ENCODE measurements at places on chromosomes 3 and 15.

DNA sequence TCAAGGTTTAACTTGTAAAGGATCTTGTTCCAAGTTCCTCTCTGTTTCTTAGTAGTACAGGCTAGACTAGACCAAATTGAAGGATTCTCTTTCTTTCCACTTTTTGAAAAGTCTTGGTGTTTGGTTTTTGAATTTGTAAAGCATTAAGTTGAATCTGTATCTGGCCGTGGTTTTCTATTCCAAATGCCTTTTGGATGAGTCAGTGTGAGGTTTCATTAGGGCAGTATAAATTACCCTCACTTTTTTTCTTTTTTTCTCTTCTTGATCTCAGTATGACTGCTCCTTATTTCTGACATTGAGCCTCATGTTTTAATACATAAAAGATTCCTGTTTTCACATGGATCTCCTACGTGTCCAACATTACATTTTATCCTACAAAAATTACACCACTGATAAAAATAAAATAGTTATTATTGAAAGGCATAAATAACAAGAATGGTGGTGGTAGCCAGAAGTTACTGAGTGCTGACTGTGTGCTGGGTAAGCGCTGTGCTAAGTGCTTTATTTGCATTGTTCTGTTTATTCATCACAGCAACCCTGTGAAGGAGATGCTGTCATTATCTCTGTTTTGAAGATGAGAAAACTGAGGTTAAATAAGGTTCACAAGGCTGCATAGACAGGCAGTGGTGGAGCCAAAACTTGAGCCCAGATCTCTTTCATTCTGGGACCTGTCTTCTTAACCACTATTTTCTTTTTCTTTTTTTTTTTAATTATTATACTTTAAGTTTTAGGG is 48.3 kb downstream of the MITF start:
- DNase-seq, result no peak

GRCh38 chr3:63912768-63913588 is 795 bp upstream of the SCAANT1 start:
- peak; percentile 83 for DNase-seq

GRCh38 chr15:73732930-73733329 is 20.2 kb downstream of the INSYN1 start:
- DNase-seq, result no peak

GRCh38 chr3:134353171-134353825 is 20.9 kb downstream of the AMOTL2 start:
- peak; percentile 37 for DNase-seq

DNA sequence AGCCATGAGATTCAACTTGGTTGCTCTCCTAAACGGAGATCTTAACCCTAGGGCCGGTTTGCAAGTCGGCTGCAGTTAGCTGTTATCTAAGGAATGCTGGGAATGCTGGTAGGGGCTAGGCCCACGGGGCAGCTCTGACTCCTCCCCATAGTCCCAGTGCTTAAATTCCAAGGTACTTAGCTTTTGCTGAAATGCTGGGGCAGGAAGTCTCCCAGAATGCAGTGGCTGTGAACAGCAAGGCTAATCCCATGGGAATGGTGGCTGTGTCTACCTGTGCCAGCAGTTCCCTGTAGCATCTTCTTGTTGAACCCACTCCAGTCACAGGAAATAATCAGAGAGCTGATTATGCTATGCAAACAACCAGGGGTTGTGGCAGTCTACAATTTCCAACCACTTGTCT is 102.5 kb upstream of the TJP1 start:
- no peak for DNase-seq

DNA sequence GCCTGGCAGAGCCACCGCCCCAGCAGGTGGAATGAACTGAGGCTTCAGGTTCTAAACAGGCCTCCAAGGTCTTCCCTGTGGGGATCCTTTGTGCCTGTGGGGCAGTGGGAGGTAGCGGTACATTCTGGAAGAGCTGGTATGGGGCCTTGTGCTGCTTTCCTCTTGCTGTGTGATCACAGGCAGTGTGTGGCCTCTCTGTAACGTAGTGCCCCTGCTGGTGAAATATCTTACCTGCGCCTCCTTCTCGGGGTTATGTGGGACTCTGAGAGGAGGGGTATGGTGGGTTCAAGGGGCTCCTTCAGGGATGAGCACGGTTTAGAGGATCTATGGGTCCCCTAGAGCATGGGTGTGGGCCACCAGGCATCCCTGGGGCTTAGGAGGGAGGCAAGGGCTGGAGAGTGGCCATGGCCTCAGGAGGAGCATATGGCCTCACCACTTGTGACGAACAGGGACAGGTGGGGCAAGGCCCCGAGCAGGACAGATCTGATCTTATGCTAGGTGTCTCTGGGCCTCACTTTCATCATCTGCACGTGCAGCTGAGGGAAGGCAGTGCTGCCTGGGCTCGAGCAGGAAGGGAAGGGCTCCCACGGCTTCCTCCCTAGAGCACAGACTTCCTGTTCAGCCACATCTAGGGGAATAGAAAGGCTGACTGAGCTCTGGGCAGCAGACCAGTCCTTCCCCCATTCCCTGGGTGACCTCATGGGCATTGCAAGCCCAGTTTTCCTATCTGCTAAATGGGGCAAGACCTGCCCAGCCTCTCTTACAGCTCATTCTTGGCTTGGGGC is 1.9 kb upstream of the ALS2CL start:
- DNase-seq, result peak; percentile 85

- no peak for DNase-seq
These were observed 53.3 kb upstream of the RPL32 start for GRCh38 chr3:12894629-12895028.

DNA sequence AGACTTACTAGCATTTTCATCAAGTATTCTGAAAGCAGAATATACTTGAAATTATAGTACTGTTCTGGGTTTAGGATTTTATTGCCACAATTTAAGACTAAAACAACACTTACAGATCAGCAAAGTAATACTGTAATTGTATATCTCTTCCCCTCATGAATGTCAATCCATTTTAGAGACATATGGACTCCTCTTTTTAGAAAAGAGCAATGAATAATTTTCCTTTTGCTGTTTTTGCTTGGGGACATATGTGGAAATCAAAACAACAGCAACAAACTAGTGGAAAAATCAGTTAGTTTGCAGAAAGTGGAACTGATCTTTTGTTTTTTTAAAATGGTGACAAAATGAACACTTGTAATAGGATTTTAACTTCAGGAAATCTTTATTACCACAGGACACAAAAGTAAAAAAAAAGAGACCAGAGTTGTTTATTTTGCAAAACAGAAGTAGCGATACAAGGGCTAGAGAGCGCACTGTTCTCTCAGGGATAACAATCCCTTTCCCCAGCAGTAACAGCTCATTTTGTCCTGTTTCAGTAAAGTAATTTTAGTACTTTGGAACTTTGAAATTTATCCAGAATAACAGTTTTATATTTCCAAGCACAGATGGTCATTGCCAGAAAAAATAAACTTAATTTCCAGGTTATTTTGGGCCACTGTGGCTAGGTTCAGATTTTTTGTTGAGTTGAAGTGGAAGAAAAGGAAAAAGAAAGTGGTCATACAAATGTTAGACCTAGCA is 17.1 kb downstream of the LEKR1 start:
- no peak for DNase-seq

GRCh38 chr3:192841428-192841827 is 76.2 kb downstream of the MB21D2 start:
- no peak for DNase-seq

GRCh38 chr15:68504681-68505170 is 72.8 kb upstream of the ITGA11 start:
- DNase-seq, result no peak

GRCh38 chr3:132038198-132038825 is 3.5 kb upstream of the CPNE4 start:
- no peak for DNase-seq

DNA sequence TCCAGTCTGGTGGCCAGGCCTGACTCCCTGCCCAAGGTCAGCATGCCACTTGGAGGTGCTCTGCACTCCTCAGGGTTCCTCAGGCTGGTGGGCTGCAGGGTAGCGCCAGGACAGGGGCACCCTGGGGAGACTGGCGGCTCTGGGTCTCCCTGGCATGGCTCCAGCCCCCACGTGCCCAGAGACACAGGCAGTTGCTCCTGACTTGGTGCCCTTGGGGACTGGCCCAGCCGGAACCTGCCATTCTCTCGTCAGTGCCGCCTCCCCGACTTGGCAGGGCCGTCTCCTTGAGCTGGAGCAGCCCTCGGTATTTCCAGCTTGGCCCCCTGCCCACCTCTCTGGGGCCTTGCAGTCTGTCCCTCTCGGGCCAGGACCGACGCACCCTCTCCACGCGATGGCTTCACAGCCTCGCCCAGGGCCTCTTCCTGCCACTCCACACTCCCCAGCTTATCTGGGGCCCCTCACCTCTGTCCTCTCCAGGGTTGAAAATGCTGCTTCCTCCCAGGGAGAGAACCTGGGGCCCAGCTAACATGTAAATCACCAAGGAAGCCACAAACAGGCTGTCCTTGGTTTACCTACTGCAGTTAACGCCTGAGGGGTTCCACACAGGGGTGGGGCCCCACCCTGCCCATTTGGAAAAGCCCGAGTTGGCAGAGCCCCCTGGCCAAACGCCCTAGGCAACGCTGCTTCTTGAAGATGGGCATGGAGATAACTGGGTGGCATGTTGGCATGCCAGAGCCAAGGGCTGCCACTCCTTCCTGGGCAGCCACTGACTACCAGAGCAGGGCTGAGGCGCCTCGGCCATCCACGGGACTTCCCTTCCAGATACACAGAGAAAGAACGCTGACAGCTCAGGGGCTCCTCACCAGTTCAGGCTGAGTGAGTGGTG is 61.4 kb downstream of the SMAD6 start:
- peak; percentile 96 for DNase-seq

GRCh38 chr15:35496585-35496984 is 49.4 kb downstream of the DPH6 start:
- DNase-seq, result no peak

DNA sequence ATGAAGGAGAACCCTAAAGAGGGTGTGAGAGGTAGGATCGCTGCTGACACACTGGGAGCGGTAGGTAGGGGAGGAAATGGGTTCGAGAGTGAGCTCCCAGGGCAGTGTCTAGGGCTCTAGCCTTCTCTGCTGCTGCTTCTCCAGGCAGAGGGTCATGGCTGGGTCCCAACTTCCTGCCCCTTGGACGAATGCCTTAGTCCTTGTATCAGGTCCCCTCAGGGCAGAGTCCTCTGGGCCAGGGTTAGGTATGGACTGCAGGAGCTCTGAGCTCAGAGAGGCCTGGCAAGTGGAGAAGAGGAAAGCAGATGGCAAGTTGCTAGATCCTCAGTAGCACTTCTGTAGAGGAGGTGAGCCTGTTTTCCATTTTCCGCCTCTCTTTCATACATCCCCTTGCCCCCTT is 2.9 kb downstream of the CORO2B start:
- no peak for DNase-seq

DNA sequence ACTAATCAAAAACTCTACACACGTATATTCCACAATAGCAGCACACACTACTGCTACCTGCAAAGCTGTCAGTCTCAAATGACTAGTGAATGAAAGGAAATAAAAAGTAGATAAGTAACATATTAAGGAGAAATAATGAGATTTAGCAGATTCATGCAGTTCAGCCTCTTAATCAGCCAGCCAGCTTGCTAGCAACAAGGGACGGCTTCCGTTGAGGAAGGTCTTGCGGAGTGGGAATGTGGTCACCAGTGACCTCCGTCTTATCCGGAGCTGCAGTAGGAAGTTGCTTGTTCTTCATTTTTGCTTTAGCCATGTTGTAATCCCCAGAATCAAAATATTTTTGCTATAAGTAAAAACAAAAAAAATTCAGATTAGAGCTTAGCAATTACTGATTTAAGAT is 17.1 kb downstream of the ARPP19 start:
- DNase-seq, result no peak

- no peak for DNase-seq
These were observed 166.8 kb upstream of the TGFBR2 start for GRCh38 chr3:30439451-30440053.

- DNase-seq, result no peak
These were observed 74.8 kb downstream of the AQP9 start for GRCh38 chr15:58212909-58213526.

DNA sequence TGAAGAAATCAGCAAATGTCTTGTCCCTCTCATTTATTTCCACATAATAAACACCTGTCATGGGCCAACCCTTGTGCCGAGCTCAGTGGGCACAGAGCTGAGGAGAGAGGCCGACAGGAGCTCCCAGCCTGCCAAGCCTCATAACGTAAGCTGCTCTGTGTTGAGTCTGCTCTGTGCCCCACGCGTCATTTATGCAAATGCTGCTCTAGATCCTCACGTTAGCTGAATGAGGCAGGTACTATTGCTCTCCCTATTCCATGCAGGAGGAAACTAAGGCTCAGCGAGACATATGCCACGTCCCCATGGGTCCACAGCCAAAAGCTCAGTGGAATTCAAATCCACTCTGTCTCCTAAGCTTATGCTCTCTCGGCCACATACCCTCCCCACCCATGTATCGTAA is 41.5 kb downstream of the EFCAB12 start:
- DNase-seq, result no peak

- DNase-seq, result peak; percentile 55
These were observed 17.7 kb upstream of the OCA2 start for GRCh38 chr15:28116521-28117431.

GRCh38 chr3:69116897-69117296 is 5.5 kb downstream of the LMOD3 start:
- no peak for DNase-seq
